ENCODE measurements at places on chromosomes 3 and 15. TPM values are rescaled to one million over a fixed set of nuclear protein-coding genes. Genes with fewer than 3 reads are reported as not detected.

The GREM1 gene
- not detected for total RNA-seq

The P3H2 gene
- total RNA-seq = not detected

The EBLN2 gene
- total RNA-seq = 8.2 TPM

The LAMB2 gene
- not detected for total RNA-seq

The SUMF1 gene
- total RNA-seq = 7.6 TPM

The TGFBR2 gene
- 63.2 TPM for total RNA-seq

The SEC22A gene
- 20.1 TPM for total RNA-seq

The CDHR4 gene
- total RNA-seq = 0.40 TPM

The MST1R gene
- total RNA-seq = 0.74 TPM

The SKOR1 gene
- 0.13 TPM for total RNA-seq

The CTDSPL gene
- 1.5 TPM for total RNA-seq

The GOLGA8J gene
- total RNA-seq = not detected

The FSTL1 gene
- total RNA-seq = 1.4 TPM

The USF3 gene
- total RNA-seq = 14.6 TPM

The KNL1 gene
- total RNA-seq = 25.0 TPM

The INAFM2 gene
- 10.8 TPM for total RNA-seq

The GOLGA8O gene
- 1.3 TPM for total RNA-seq

The ONECUT1 gene
- total RNA-seq = not detected

The RHCG gene
- not detected for total RNA-seq

The VILL gene
- total RNA-seq = 13.4 TPM

The CASR gene
- 3.9 TPM for total RNA-seq

The SEC61A1 gene
- 134 TPM for total RNA-seq

The SLC24A5 gene
- not detected for total RNA-seq

The GP5 gene
- 1.4 TPM for total RNA-seq

The GUCA1C gene
- not detected for total RNA-seq

The PLS1 gene
- total RNA-seq = 5.4 TPM

The WDR93 gene
- 0.19 TPM for total RNA-seq

The AADACL2 gene
- total RNA-seq = not detected

The PLA1A gene
- 0.39 TPM for total RNA-seq

The ANKUB1 gene
- total RNA-seq = not detected

The PFN2 gene
- 2.0 TPM for total RNA-seq

The AVEN gene
- 17.5 TPM for total RNA-seq

The SLC28A2 gene
- total RNA-seq = not detected

The ANKRD28 gene
- 54.5 TPM for total RNA-seq

The GABRG3 gene
- total RNA-seq = not detected

The FHIT gene
- total RNA-seq = 2.9 TPM

The PRSS50 gene
- 0.11 TPM for total RNA-seq

The COPS2 gene
- total RNA-seq = 86.2 TPM

The MED12L gene
- total RNA-seq = 6.4 TPM

The SNX22 gene
- total RNA-seq = 0.26 TPM

The PRR20G gene
- not detected for total RNA-seq

The MESP2 gene
- not detected for total RNA-seq

The TMEM45A gene
- total RNA-seq = 2.4 TPM

The FMN1 gene
- total RNA-seq = 1.0 TPM

The ADGRG7 gene
- total RNA-seq = not detected

The ZSCAN2 gene
- total RNA-seq = 14.1 TPM

The CATSPER2 gene
- 2.5 TPM for total RNA-seq

The EXD1 gene
- not detected for total RNA-seq

The SERINC4 gene
- total RNA-seq = 0.17 TPM

The CFAP100 gene
- not detected for total RNA-seq

The GMNC gene
- total RNA-seq = not detected

The LXN gene
- 11.9 TPM for total RNA-seq

Data from activated T-helper 17 cell treated with anti-CD3 and anti-CD28 coated beads, Interleukin-2, amount 50 U/mL, for 72 hours (primary cell).